Natural killer cell (primary cell): ENCODE measurements at places on chromosomes 5 and 9.

DNA sequence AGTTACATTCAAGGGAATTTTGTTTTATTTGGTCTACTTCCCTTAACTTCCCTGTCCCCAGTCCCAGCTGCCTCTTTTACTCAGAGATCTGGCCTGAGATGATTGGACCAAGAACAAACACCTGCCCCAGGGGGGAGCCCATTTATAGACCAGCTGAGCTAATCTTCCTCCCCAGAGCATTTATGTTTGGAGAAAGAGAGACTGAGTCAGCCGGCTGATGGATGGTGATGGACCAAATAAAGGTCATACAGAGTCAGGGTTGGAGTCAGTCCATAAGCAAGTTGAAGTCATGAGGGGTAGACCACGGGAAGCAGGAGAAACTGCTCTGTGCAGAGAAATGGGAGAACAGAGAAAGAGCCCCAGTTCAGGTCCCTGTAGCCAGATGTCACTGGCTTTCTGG is 77.7 kb downstream of the TMEM174 start:
- DNase-seq: no peak

GRCh38 chr9:71858812-71859211 is 52.2 kb downstream of the ABHD17B start:
- DNase-seq: no peak

DNA sequence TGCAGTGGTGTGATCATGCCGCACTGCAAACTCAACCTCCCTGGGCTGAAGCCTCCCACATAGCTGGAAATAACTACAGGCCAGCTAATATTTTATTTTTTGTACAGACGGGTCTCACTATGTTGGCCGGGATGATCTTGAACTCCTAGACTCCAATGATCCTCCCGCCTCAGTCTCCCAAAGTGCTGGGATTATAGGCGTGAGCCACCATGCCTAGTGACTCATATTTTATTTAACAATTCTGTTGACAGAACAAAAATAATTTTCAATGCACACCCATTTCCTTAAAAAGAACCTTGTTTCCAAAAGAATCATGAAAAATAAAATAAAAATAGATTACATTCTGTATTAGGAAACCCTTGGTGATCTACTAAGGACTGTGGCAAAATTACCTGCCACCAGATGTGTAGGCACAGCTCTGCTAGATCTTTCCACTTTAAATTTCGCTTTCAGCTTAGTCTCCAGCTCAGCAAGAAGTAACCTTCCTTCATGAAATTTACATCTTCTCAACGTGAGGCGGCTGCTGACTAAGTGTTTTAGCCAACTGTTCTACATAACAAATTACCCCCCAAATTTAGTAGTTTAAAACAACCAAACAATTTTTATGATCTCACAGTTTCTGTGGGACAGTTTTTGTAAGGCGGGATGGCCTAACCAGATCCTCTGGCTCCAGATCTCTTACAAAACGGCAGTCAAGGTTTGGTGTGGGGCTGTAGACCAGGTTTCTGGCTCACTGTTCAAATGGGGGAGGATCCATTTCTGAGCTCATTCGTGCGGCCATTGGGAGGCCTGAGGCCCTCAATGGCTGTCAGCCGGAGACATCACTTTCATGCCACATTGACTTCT is 32.6 kb upstream of the GOLPH3 start:
- DNase-seq: no peak

DNA sequence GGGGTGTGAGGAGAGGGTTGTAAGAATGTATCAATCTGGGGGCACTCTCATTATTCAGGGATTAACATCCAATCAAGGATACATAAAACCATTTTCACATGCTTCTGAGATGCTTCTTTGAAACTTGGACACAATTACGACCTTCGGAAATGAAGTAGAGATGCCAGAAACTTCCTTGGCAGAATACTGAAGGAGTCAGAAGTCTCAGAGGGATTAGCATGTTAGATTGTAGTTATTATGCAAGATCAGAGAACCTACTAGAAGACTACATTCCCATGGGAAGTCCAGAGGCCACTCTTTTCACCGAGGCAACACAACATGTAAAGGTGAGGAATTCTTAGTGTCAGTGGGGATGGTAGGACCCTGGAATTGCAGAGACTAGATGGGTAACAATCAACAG is 5.1 kb upstream of the SLC22A4 start:
- DNase-seq: no peak

DNA sequence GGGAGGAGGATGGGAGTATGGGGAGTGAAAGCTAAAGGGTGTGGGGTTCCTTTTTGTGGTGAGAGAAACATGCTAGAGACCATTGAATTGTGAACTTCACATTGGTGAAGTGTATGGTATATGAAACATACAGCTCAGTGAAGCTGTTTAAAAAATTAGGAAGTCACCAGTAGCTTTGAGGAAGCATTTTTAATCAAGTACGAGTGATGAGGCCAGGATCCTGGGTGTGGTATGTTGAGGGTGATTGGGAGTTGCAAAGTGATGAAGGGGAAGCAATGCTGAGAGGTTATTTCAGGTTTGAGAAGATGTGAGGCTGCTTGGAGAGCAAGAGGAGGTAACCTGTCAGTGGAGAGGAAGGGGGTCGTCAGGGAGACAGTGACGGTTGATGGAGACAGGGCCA is 22.7 kb upstream of the CLK4 start:
- no peak for DNase-seq

DNA sequence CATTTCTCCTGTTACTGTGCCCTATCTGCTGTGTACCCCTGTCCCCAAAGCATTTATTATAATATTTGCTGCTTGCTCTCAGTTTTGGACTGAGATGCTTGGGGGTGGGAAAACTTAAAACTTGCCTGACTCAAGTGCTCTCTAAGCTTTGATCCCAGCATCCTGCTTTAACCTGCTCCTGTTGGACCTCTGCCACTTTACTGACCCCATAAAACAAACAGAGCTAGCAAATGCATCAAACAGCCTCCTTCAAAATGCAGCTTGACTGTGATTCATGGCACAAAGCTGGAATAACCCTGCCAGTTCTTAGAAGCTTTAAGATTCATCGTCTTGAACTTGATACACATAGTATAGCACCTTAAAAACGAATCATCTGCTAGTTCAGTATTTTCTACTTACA is 212.5 kb downstream of the DEPDC1B start:
- DNase-seq: no peak

DNA sequence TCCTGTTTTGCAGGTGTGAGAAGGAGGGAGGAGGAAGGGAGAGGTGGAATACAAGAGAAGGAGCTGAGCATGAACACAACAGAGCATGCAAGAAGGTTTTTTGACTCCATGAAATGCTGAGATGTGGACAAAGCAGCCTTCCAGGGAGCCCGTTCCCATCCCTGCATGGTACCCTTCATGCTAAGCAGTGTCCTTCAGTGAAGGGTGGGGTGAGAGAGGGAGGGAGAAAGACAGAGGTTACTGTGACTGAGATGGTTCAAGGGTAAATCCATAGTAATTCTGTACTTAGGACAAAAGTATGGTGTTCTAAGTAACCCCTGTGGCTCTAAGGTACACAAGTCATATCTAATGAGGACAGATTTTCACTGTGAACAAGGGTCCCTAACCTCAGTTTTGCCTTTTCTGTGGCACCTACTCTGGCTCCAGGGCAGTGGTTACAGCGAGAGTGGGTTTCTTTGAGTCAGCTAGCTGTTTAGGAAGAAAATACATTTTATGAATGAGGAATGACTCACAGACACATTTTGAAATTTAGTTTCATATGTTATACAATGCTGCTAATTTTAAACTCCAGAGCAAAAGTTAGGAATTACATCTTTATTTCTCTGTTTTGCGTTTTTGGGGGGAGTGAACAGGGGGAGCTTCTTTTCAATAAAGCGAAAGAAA is 184.9 kb upstream of the SLC12A2 start:
- DNase-seq: no peak

DNA sequence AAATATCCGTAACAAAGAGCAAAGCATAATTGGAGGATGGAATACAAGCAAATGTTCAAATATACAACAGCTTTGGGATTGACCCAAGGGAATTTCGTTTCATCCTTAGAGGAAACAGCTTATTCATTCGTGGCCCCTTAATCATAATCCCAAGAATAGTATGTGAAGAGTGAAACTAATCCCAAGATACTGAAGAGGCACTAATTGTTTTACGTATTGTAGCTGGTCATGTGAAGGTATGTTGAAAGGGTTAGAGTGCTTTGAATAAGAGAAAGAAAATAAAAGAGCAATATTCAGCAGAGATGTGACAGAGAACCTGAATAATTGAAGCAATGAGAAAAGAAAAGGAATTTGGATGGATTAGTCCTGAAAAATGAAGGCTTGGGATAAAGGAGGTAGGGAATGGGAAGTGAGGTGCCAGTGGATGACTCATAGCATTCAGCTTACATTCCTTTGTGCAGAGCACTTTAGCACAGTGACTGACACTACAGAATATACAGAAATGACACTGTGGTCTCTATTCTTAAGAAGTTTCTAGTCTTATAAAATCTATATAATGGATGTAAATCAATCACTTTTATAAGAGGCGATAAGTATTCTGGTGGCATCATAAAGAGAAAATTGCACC is 221.9 kb downstream of the TLR4 start:
- DNase-seq: no peak

GRCh38 chr5:119353213-119353612 is 2.6 kb upstream of the TNFAIP8 start:
- no peak for DNase-seq

GRCh38 chr9:8946461-8946860 is 1146.9 kb upstream of the DMAC1 start:
- no peak for DNase-seq

DNA sequence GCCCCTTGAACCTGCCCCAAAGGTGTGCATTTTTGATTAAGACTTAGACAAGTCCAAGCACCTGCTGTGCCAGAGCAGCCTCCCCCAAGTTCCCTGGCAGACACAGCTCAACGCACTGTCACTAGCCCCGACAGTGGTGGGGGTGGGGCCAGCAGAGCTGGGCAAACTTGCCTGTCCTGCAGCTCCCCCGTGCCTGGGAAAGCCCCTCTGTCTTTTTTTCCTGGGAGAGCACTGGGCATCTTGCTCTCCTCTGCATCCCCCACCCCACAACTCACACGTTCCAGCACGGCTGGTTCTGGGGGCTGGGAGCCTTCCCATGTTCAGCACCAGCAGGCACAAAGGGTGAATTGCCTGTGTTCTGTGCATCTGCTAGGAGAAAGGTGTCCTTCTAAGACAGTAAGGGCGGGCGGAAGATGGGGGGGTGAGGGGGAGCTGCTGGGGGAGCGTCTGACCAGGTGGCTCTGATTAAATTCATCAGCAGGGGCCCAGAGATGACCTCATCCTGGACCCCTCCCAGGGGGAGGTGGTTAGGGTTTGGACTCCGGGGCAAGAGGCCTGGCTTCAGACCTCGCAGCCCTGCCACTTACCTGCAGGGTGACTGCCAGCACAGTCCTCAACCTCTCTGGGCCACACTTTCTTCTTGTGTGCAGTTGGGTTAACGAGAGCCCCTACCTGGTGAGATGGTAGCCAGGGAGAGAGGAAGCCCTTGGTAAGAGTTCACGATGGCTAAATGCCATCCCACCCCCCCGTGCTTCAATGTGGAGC is 23.5 kb downstream of the HMCN2 start:
- no peak for DNase-seq

DNA sequence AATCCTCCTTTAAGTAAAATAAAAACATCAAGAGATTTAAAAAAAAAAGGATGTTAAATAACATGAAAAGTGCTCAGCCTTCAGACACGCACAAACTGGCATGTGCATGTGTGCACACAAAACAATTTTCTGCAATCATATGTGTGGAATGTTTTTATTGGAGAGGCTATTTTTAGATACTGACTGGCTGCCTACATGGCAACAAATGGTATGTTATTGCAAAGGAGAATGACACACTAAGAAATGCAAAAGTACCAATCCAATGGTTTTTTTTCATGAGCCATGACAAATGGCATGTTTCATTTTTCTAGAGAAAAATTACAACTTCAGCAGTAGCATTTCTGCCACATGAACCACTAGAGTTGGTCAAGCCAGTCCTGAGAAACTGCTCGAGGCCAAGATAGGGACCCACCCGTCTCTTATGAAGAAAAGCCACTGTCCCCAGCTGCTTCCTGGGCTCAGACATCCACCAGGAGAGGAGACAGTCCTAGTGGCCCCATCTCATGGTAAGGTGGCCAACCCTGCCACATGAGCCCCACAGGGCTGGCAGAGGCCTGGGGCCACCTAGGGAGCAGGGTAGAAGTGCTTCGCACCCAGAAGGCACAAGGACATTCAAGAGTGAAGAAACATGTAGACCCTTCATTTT is 116.4 kb downstream of the MYO10 start:
- DNase-seq: no peak

DNA sequence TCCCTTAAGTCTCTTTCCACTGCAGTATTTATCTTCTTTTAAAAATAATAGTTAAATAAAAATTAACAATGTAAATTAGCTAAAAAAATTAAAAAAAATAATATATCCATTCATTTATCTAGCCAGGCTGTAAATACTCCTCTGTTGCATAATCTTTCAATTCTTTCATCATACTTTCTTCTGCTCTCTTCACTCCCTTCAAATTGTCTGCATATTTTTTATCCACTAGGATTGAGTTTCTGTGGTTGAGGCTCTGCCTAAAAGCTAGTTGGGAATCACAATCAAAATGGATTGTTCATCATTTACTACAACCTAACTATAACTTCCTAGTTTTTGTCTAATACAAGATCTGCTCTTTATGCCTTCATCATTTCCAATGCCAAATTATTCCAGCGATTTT is 182.2 kb downstream of the PDE4D start:
- DNase-seq: no peak

GRCh38 chr9:137666513-137666822 is 47.7 kb downstream of the EHMT1 start:
- DNase-seq: no peak

GRCh38 chr5:155871623-155872022 is 455.3 kb upstream of the SGCD start:
- DNase-seq: no peak

DNA sequence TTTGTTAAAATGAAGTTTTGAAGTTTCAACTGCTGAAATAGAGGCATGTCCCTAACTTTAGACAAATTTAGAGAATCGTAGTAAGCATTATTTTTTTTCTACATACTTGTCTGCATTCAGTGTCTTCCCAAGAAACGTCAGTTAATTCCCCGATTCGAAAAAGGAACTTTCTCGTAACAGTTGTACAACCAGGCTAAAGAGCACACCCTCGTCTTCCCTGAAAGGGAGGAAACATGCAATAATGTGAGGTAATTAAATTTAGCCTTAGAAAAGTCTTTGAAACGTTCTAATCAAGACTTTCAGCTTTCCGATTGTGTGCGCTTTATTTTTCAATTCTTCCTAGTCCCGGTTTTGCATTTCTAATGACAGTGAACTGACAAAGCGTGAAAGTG is 374 bp upstream of the SLC1A3 start:
- no peak for DNase-seq

GRCh38 chr5:160271396-160271795 is 41.0 kb downstream of the CCNJL start:
- peak; percentile 9 for DNase-seq

DNA sequence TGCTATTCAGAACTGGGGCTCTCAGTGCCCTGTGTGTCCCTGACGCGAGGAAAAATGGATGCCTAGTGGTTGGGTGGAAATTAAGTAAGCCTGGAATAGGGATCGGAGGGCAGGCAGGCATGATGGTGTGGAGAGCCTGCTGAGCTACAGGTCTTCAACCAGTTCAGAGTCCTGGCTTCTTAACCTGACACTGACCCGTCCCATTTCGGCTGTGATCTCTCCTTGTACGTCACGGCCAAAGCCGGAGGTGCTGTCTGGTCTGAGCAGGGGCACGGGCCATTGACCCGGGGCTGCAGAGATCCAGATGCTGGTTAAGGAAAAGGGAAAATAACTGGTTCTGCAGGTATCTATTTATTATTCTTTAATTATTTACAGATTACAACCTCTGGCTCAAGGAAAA is 27.9 kb downstream of the RHOBTB3 start:
- no peak for DNase-seq
